SHP77 treated with DMSO at 0.1 percent for 48 hours (cell line): ENCODE measurements at places on chromosomes 3 and 15.

DNA sequence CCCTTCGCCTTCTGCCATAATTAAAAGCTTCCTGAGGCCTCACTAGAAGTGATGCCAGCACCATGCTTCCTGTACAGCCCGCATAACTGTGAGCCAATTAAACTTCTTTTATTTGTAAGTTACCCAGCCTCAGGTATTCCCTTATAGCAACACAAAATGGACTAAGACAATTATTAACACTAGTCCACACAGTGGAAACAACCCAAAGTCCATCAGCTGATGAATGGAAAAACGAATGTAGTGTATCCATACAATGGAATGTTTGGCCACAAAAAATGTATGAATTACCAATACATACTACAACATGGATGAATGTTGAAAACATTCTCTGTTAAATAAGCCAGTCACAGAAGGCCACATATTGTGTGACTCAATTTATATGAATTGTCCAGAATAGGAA, 22.5 kb upstream of the CTXND1 start:
- DNase-seq = no peak

DNA sequence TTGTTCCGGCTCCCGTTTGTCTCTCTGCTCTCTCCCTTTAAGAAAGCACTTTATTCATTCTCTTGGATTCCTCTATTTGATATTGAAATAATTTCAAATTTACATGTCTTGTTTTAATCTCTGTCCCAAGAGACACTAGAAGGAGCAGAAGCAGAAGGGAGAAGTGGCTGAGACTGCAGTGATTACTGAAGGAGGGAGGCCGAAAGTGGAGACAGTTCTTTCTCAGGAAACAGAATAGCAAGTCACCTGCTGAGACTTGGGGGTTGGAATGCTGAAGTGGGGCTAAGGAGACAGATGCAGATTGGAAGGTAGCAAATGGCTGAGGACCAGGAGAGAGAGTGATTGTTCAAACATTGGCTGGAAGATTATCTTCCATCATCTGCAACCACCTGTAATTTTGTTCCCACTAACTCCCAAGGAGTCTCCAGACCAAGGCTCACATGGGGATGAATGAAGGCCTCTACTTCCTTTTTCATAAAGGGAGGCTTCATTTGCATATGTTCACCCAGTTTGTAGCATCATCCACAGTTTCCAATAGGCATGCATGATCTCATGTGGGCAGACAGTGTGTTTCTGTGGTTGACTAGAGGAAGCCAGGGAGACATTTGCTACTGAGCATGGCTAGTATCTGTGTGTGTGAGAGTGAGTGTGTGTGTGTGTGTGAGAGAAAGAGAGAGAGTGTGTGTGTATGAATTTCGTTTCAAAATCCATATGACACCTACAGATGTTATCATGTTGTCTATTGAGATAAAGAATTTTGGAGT, 24.0 kb downstream of the LTF start:
- no peak for DNase-seq

DNA sequence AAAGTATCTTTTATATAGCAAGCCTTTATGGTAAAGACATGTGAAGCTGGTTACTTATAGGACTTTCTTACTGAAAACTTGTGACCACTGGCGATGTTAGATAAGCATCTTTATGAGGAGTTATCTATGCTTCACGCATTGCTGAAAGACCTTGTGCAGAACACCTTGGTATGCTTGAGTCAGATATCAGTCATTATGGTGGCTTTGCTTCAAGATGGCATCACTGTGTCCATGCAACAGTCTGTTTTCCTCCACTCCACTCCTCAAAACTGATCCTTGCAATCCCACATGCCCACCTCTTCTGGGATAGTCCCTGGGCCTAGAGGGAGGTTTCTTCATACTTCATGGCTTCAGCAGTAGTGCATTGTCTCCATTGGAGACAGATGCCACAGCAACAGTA, 656.3 kb downstream of the ZNF385D start:
- DNase-seq = no peak

- no peak for DNase-seq
These were observed 7.1 kb downstream of the CPLX3 start for GRCh38 chr15:74833376-74834107.

DNA sequence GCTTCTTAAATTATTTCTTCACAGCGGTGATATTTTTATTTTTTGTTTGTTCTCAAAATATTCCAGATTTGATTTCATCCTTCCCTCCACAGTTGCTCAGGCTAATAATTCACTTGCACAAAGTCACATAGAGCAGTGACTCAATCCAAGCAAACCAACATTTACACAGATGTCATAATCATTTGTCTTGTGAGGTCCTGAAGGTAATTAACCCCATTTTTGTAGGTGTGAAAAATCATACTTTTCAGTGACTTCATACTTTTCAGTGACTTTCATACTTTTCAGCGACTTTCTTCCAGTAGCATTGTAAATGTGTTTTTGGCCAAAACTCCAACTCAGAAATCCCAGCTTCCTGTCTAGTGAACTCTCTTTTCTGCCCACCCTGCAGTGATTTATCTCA, 32.1 kb downstream of the CD200 start:
- DNase-seq = no peak

DNA sequence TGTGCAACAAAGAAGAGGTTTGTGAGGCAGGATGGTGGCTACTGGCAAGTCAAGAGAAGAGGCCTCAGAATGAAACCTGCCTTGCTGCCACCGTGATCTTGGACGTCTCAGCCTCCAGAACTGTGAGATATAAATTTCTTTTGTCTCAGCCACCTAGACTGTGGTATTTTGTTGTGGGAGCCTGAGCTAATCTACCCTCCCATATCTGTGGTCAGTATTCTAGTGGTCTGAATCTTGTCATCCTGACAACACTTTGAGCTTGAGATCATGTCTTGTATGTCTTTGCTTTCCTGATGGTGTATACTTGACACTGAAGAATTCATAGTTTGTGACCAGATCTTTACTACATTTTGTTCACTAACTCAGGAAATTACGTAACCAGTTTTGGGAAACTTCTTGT, 240.6 kb upstream of the GOLIM4 start:
- no peak for DNase-seq

DNA sequence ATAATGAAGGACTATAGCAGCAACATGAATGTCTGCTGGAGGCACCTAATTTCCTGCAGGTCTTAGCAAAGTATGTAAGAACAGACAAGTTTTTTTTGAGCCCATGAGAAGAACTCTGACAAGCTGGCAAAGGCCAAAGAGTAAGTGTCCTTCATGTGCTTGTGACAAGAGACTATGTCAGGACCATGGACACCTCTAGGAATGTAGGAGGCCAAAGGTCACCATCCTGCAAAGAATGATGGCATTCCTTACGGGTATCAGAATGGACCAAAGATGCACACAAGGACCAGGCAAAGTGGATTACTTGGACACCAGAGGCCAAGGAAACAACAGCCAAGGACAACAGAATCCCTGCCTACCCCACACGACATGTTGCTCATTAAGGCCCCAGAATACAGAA, 858.5 kb upstream of the CFAP20DC start:
- no peak for DNase-seq

DNA sequence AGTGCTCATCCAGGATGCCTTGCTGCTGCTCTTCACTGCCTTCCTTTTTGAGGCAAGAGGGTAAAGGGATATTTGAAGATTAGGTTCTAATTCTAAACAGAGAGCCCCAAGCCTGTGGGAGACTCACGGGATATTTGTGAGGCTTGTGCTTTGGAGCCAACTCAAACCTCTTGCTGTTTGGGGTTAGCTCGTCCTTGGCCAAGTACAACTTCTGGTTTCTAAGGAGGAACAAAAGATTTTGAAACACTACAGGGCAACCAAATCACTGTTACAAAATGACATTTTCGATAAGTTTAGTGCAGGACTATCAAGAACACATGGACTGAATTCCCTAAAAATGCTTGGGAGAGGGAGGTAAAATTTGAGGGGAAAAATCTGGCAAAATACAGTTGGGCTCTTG, 190.2 kb downstream of the RORA start:
- DNase-seq = no peak

- no peak for DNase-seq
These were observed 2.1 kb upstream of the POLR2M start for GRCh38 chr15:57704441-57704840.

DNA sequence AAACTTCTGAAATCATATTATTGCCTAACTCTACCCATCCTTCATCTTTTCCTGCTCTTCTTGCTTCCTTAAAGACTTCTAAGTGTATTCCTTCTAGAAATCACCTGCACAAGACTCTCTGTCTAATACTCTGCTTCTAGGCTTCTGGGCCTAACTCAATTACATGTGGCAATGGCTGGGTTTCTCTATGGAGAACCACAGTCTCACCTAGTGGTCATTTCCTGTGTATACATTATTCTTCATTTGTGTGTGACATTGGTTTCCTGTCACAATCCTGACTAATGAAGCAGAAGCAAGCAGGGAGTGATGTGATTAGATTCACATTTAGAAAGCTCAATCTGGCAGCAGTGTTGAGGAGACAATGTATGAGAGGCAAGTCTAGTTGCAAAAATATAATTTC, 16.9 kb upstream of the CLDN1 start:
- DNase-seq = no peak

GRCh38 chr3:55461896-55462295, 25.2 kb downstream of the WNT5A start:
- no peak for DNase-seq

DNA sequence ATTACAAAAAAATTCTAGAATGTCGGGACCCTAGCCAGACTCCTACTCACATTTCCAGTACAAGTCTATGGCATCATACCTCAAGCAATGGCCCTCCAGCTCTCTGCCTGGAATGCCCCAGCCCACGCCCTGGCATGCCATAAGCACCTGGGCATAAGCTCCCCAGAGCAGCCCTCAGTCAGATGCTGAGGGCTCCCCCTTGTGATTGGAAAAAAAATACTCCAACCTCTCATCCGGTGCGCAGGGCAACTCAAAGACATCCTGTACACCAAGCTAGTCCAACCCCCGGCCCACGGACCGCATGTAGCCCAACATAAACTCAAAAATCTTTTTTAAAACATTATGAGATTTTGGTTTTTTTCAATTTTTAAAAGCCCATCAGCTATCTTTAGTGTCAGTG, 115.4 kb downstream of the NEK10 start:
- peak; percentile 14 for DNase-seq

GRCh38 chr3:13263770-13264467, 156.2 kb downstream of the NUP210 start:
- DNase-seq = no peak

- peak; percentile 36 for DNase-seq
These were observed 10.6 kb upstream of the SFMBT1 start for GRCh38 chr3:53056442-53056841.

- DNase-seq = peak; percentile 84
These were observed 3.6 kb upstream of the CCR4 start for GRCh38 chr3:32947789-32948238.

DNA sequence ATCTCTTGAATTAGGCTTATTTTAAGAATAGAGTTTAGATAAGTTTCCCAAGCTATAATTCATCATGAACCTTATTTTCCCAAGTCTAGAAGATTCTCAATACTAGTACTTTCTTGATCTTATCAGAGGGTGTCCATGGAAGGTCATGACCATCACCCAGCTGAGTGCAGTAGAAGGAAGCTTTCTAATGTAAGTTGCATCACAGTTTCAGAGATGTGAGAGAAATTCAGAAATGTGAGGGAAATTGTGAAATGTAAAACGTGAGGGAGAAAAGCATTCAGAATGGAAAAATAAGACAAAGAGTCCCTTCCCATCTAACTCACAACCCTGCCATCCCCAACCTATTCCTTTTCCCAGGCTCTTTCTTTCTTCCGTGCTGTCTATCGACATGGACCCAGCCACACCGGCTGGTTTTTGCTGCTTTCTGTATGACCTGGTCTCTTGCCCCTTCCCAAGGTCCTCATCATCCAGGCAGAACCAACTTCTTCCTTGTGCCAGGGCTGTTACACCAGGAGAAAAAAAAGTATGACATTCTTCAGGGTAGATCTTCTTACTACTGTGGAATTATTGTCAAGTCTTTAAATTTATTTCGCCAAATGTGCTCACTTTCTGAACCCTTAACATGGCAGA, 6.7 kb downstream of the CAPN3 start:
- DNase-seq = no peak

GRCh38 chr3:186467969-186468368, 76.2 kb downstream of the CRYGS start:
- DNase-seq = no peak
